ENCODE measurements at places on chromosomes 6 and 20.

GRCh38 chr20:49279677-49280462 is 2.0 kb upstream of the ZNFX1 start:
- DNase-seq: no peak

DNA sequence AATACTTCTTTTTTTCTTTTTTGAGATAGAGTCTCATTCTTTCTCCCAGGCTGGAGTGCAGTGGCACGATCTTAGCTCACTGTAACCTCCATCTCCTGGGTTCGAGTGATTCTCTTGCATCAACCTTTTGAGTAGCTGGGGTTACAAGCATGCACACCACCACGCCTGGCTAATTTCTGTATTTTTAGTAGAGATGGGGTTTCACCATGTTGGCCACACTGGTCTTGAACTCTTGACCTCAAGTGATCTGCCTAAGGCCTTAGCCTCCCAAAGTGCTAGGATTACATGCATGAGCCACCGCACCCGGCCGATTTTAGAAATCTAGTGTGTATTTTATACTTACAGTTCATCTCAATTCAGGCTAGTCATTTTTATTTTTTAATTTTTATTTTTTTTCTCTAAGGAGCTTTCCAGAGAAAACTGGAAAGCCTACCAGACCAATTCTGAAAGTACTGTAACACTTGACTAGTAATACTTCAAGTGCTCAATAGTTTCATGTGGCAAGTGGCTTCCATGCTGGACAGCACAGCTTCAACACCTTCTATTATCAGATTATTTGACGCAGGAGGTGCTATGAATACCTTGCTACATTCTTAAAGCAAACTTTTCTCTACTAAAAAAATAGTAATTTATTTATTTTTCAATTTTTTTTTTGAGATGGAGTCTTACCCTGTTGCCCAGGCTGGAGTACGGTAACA is 25.0 kb downstream of the POLR1C start:
- DNase-seq: no peak

DNA sequence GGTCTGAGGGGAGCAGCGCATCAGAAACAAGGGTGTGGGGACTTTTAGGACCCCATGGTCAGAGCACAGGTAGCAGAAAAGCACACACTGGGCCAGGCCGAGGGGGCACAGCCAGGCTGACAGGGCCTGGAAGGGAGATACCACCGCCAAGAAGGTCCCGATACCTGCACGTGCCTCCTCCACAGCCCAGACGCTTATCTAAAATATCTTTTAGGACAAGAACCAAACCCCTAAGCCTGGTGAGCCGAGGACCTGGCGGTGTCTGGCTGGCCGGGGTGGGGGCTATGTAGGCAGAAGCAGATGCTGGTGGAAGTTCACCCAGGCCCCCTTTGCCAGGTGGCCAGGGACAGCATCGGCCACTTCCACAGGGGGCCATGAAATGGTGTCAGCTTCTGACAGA is 89.3 kb downstream of the CDC5L start:
- no peak for DNase-seq

DNA sequence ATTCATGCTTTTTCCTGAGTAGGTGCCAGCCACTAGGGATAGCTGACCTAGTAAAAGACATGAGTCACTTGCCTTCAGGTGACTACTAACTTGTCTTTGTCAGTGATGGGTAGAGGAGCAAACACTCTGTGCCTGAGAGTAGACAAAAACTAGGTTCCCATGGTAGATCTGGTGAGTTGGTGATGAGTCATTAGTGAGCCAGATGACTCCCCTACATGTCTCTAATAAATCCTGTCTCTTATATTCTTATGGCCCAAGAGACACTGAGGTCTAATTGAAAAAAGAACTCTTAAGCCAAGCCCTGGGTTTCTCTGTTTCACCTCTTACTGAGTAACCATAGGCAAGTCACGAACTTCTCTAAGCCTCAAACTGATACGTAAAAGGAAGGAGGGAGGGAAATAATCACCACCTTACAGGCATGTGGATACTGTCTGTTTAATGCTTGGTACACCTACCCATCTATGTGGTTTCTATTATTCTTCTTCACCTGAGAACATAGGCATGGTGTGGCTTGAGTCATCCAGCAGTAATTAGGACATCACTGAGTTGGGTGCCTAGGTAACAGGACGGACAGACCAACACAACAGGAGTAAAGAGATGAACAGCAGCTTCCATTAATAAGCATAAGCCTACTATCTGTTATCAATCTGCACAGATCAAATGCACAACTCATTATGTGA is 20.3 kb downstream of the TTPAL start:
- no peak for DNase-seq

- no peak for DNase-seq
These were observed 240.3 kb downstream of the DLL1 start for GRCh38 chr6:170050591-170051041.

GRCh38 chr6:153858529-153858928 is 180.5 kb upstream of the OPRM1 start:
- DNase-seq: no peak

DNA sequence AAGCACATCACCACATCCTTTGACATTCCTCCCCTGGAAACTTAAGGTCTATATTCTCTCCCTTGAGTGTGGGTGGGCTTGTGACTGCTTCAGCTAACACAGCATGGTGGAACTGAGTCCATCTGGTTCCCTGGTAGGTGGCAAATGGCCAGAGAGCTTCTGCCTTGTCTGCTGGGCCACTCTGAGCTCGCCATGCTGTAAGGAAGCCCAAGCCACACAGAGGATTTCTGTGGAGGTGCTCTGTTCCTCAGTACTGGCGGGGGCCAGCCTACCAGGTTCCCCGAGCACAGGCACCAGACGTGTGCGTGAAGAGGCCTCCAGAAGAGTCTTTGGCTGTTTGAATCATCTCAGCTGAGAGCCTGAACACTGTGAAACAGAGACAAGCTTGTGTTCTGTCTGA is 41.6 kb upstream of the PMEPA1 start:
- DNase-seq: no peak
